K562 (cell line): ENCODE measurements at places on chromosomes 6 and 20. TPM values are rescaled to one million over a fixed set of nuclear protein-coding genes. Genes with fewer than 3 reads are reported as not detected.
A peak's percentile ranks its signal among the peaks of the same experiment; 100 is the strongest.

DNA sequence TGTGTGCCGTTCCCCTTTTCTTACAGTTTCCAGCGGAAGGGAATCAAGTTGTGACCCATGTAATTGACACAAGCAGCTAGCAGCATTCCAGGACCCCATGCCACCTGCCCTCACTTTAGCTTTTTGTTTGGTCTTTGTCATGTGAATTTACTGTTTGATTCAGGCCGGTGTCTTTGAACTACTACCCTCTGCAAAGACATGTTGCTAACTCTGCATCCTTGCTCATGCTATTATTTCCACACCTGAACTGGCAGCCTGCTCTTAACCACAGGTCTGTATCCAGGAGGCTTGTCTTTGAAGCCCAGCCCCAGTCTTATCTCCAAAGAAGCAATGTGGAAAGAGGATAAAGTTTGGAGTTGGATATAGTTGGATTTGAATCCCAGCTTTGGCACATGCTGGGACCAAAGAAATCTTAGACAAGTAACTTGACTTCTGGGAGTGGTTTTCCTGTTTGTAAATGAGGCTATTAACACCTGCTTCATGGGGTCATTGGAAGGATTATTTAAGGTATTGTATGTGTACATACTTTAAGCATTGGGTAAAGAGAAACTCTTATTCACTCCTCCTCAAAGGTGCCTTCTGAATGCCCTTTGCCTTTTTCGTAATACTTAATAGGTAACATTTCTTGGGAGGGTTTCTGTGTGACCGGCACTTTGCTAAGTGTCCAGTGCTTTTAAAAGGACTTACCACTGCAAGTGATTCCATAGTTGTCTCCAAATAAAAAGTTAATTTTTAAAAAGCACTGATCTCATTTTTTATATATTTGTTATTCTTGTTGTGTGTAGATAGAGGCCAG is 52.4 kb downstream of the RALY start:
- no peak for DNase-seq

DNA sequence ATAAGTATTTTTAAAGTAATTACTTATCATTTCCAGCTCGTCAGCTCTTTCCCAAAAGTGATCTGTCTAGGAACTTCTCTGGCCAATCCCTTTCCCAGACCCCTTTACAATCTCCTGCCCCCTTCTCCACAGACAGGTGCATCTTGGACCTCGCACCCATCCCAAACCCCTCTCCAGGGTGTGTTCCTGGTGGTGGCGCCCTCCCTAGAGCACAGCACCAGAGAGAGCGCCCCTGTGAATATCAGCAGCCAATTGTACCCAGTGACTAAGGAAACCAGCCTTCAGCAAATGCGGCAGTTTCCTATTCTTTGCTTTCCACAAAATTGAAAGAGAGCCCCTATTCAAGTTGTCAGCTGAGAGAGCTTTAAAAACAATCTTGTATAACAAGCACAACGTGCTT is 157.7 kb downstream of the RNASET2 start:
- no peak for DNase-seq

DNA sequence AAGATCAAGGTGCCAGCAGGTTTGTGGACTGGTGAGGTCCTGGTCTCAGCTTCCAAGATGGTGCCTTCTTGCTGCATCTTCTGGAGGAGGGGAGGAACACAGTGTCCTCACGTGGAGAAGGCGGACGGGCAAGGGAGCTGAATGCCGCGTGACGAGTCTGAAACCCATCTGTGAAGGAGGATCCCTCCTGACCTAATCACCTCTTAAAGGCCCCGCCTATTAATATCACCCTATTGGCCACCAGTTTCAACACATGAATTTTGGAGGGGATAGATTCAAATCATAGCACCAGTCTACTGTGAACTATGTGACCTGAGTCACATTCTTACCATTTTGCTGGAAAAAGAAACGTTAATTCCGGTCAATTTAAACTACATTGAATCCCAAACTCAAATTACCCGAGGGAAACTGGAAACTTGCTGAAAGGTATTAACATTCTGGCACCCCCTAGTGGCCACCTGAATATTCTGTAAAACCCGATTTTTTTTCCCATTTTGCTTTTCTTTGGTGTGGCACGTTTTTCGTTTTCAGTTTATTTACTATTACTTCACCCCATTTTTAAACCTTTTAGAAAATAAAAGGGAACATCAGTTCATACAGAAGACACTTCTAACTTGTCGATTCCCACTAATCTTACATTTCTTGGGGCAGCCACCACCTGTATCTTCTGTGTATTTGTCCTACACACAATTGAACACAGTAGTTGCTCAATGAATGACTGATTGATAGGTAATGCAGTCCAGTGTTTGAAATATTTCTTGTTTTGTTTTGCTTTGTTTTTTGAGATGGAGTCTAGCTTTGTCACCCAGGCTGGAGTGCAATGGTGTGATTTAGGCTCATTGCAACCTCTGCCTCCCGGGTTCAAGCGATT is 17.9 kb upstream of the CCDC170 start:
- peak; percentile 70 for DNase-seq

DNA sequence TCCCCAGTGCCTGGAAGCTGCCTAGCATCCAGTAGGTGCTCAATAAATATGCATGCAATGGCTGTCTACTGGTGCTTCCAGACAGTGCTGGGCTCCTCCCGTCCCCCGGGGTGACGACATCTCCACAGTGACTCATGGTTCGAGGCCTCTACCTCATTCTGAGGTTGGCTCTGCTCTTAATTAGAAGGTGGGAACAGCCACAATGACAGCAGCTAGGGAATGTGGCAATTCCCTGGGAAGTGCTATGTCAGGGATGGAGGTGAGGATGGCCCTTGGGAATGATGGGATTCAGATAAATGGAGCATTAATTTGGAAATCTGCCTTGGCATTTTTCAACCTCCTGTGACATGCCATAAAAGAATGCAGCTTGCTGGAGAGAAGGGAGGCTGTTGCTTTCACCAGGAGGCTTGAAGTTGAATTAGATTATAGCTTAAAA is 43.5 kb upstream of the NFATC2 start:
- no peak for DNase-seq

- no peak for DNase-seq
These were observed 51.2 kb upstream of the LYRM2 start for GRCh38 chr6:89689732-89690131.

DNA sequence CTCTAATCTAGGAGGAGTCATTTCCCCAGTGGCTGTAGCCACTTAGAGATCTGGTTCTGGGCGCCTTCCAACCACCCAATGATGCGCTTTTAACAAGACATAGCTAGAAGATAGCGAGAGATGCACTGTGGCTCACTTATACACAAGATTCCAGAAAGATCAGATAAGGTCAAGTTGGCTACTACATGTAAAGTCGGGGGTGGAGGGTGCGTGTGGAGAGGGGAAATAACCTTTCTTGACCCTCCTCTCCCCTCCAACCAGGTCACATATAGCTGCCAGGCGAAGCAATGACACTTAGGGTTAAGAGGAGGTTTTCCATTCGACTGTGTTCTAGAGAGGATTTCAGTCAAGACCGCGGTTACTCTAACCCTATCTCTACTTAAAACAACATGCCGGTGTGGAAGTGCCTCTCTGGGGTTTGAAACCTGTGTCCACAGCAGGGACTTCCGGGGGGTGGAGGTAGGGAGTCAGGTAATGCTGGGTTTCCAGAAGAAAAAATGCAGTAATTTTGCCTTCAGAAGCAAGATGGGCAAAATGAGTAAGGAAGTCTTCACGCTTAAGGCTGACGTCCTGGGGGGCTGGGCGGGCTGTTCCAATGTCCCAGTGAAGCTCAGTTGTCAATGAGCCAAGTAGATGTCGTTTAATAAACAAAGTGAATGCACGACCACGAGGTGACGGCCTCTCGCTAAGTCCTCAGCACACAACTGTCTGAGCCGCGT is 1.8 kb upstream of the SIM1 start:
- no peak for DNase-seq

DNA sequence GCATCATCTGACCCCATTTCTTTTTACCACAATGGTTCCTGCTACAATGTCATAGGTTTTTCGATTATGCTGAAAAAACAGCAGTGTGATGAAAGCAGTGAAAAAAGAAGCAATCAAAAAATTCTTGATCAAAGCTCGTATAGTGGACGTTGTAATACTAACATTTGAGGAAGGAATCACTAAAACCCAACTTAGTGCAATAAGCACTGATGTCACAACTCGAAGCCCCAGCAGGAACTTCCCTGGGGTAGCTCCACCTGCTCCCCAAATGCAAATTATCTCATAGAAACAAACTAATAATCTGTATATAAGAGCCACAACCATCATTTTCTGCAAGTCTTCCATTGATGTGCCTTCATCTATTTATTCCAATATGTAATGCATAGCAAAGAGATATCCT is 285.6 kb upstream of the SGK1 start:
- DNase-seq: no peak

DNA sequence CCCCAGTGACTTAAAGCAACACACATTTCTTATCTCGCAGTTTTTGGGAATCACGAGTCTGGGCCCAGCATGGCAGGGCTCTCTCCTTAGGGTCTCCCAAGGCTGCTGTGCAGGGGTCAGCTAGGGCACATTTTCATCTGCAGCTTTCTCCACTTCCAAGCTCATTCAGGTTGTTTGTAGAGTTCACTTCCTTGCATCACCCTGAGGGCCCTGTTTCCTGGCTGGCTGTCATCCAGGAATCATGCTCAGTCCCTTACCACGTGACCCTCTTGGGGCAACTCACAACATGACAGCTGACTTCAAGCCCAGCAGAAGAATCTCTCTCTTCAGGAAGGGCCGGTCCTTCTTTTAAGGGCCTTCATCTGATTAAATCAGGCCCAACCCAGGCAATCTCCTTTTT is 21.3 kb downstream of the SNAP25 start:
- DNase-seq: no peak

GRCh38 chr6:38337819-38338465 is 301.8 kb downstream of the BTBD9 start:
- DNase-seq: no peak

GRCh38 chr20:16098890-16099639 is 474.2 kb downstream of the KIF16B start:
- no peak for DNase-seq

DNA sequence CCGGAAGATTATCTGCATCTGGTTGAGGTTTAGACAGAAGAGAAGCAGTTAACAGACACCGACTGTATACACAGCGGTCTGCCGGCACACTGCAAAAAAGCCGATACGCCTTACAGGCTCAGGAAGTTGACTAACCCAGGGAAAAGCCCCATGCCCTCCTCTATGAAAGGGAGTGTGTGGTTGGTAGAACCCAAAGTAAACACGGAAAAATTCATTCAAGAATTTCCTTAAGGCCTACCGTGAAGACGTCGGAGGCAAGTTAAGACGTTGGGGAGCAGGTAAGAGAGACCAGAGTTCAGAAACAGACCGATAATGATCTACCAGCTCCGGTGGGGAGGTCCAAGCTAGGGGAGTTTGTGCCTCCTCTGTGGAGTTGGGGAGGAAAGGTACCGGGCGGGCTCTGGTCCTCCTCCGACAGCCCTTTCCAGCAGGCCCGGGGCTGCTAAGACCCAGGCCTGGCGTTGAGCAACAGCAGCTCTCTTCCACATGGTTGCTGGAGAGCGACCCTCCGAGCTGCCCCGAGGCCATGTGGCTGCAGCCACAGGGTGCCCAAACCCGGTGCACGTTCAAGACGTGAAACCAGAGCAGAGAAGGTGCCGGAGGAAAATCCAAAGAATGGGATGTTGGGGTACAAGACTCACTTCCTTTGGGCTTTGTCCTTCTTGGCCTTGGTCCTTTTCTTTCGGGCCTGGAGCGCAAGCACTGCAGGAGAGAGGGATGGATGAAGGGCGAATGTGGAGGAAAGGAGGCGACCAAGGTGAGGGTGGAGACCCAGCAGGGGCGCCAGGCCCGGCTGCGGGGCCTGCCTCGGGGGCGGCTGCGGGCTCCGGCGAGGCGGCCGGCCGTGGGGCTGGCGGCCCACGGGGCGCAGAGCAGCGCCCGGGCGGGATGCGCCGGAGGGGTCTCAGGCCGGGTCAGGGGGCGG is 809 bp downstream of the SRPK1 start:
- peak; percentile 37 for DNase-seq

DNA sequence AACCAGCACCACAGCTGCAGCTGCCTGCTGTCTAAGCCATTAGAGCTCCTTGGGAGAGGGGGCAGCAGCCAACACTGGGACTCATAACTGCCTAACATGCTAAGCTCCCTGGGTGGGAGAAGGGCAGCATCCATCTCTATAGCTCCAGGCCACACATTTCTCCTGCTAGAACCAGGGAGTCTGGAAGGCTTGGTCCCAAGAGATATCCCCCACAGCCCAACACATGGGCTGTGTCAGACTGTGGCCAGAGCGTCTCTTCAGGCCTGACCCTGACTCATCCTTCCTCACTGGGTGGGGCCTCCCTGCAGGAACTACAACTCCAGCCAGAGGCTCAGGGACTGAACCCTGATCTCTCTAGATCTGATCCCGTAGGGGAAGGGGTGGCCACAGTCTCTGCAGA is 411.1 kb downstream of the HDGFL1 start:
- DNase-seq: no peak

OR5V1 gene
- not detected in 2 replicates for total RNA-seq

MAP7 gene
- 6.1 and 7.4 TPM in 2 replicates for total RNA-seq

FOXS1 gene
- not detected in 2 replicates for total RNA-seq

SIM1 gene
- not detected in 2 replicates for total RNA-seq

SMPDL3A gene
- total RNA-seq: 0.81 and 0.91 TPM in 2 replicates

PNPLA1 gene
- total RNA-seq: 0.11 and 0.13 TPM in 2 replicates
